Cardiac septum (tissue), 1 donor: ENCODE measurements at places on chromosomes 6 and 20.

- no peak for DNase-seq
Observed at GRCh38 chr6:64081453-64081852, 445.9 kb downstream of the PHF3 start.

DNA sequence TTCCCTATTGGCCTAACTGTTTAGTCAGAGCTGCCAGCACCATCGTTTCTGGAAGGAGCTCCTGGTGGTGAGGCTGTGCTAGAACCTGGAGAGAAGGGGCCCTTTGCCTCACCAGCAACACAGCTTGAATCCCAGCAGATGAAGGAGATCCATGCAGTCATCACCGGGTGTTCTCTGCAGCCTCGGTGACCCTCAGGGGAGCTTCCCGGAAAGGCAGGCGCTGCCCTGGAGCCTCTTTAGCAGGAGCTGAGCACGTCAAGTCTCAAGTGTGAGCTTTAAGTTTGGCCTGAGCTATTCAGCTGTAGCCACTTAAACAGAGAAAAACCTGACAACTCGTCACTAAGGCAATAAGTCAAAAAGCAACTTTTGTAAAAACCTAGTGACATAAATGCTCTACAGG is 181.2 kb upstream of the FOXQ1 start:
- no peak for DNase-seq

GRCh38 chr6:32112431-32112980 is 3.4 kb upstream of the TNXB start:
- DNase-seq = no peak

DNA sequence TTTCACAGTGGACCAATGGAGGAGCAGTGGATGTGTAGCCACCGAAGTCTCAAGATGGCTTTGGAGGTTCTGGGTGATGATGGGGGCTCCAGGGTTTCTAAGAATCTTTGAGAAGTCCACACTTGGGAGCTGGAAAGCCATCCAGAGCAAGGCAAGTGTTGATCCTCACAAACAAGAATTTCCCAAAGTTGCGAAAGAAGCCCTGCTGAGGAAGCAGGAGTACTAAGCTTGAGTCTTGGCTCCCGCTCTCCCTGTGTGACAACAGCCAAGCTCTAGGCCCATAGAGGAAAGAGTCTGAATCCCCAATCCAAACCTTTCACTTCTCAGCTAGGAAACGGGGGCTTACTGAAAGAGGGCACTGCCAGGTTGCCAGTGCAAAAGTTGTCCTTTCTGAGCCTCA is 106.0 kb downstream of the EDN3 start:
- no peak for DNase-seq

DNA sequence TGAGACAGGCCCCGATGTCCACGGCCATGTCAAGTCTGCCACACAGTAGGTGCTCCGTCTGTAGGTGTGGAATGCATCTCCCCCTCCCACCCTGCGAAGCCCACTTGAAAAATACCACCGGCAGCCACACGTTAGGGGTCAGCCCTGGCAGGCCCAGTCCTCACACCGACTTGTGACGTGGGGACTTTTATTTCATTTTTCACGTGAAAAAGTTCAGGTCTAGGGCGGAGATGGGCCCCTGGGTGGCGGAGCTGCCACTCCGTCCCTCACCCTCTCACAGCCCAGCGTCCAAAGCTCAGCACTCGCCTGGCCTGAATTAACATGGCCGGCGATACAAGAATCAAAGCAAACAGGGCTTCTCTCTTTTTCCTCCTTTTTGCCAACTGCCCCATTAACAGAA is 3.8 kb upstream of the TUBB1 start:
- DNase-seq = no peak

GRCh38 chr20:49435639-49436038 is 46.8 kb downstream of the KCNB1 start:
- DNase-seq = no peak

- no peak for DNase-seq
Observed at GRCh38 chr6:96286503-96286902, 235.1 kb upstream of the UFL1 start.

- DNase-seq = peak; percentile 49
Observed at GRCh38 chr20:43969501-43970182, 55.0 kb downstream of the TOX2 start.

DNA sequence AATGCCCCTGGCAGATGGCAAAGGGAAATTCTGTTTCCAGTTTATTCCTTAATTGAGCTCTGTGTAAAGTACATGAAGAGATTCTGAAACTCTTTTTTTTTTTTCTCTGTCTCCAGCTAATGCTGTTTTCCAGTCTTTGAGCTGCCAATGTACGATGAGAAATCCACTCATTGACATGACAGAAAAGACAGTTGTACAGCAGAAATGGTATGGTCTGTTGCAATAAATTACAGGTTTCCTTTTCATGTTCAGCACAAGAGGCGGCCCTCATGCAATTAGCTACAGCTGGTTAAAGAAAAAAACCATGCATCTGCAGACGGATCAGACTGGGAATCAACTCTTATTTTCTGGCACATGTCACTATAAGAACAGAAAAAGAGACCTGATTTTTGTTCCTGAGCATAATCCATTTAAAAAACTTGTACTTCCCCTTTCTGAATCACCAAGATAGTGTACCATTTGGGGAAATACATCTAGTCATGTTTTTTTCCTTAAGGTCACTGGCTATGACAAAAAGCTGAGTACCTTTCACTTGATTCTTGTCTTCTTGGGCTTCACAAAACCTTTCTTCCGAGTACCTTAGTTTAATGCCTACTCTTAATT is 289.8 kb upstream of the PREP start:
- no peak for DNase-seq

DNA sequence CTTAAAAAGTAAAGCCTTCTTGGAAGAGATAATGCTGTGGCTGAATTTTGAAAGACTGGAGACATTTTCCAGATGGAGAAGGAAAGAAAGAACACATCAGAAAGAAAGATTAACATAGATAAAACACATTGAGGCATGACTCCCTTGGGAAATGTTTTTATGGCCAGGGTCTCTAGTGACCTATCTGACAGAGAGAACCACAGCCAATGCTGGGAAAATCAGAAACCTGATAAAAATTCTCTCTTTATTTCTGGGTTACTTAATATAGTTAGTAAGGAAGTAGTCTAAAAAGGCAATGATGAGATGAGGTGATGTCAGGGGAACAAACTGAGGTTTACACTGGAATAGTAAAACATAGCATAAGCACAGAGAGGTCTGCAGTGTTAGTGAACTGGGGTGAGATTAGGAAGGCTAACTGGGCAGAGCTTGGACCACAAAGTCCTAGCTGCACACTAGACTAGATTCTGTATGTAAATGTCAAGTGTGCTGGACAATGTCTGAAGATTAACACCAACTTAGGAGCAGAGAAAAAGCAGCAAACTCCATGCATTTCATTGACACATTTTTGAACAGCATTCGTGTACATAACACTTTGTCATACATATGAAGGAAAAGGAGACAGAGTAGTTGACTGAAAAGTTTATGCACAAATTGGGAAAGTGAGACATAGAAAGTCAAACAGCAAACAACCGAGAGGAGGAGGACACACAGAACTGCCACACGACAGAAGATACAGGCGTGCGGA is 31.0 kb downstream of the ELOVL2 start:
- DNase-seq = no peak

- DNase-seq = peak; percentile 86
Observed at GRCh38 chr6:146913842-146914488, 290.3 kb upstream of the STXBP5 start.

GRCh38 chr6:90370493-90370959 is 73.9 kb upstream of the BACH2 start:
- DNase-seq = no peak

DNA sequence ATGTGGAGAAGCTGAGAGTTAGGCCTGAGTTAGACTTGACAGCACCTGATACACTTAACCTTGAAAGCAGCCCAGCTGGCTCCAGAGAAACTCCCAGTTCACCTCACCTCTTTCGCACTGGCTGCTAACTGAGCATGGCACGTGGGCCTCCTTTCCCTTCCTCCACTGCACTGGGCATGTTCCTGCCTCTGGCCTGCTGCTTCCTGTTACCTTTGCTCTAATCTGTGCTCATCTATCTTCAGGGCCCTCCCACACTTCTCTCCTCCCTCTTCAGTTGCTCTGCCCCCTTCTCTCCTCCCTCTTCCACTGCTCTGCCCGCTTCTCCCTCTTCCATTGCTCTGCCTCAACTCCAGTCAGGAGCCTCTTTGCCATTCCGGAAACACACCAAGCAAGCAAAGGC is 13.7 kb upstream of the UBE2V1 start:
- DNase-seq = no peak

GRCh38 chr6:116072368-116072767 is 11.7 kb upstream of the FRK start:
- DNase-seq = no peak

DNA sequence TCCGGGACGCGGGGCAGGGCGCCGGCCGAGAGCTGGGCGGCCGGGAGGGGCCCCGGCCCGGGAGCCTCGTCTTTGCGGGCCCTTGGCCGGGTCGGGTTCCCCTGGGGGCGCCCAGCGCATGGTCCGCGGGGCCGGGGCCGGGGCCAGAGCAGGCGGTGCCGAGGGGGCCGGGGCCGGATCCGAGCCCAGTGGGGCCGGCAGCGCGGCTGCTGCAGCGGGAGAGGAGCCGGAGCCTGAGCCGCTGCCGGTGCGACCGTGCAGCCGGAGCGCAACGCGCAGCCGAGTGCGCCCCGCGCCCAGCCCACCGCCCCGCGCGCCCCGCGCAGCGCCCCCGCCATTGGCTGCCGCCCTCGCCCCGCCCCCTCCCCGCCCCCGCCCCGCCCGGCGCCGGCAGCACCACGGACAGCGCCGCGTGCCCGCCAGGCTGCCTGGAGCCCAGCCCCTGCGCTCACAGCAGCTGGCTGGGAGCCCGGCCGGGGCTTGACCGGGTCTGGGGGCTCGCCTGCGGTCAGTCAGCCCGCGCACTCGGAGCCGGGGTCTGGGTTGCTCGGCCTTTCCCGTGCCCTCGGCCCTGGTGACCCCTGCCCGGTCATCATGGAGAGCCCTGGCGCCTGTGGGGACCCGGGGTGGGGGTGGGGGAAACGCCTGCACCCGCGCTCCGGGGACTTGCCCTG is at the start of gene HRH3:
Gene HRH3 (minus strand): TSS at position 287 of the 674 bp plus-strand sequence. CDS start 308 bp downstream, outside the sequence.
- no peak for DNase-seq

GRCh38 chr20:47664068-47664437 is 121.2 kb downstream of the SULF2 start:
- no peak for DNase-seq

GRCh38 chr20:17854307-17854903 is 114.2 kb downstream of the SNX5 start:
- DNase-seq = no peak

DNA sequence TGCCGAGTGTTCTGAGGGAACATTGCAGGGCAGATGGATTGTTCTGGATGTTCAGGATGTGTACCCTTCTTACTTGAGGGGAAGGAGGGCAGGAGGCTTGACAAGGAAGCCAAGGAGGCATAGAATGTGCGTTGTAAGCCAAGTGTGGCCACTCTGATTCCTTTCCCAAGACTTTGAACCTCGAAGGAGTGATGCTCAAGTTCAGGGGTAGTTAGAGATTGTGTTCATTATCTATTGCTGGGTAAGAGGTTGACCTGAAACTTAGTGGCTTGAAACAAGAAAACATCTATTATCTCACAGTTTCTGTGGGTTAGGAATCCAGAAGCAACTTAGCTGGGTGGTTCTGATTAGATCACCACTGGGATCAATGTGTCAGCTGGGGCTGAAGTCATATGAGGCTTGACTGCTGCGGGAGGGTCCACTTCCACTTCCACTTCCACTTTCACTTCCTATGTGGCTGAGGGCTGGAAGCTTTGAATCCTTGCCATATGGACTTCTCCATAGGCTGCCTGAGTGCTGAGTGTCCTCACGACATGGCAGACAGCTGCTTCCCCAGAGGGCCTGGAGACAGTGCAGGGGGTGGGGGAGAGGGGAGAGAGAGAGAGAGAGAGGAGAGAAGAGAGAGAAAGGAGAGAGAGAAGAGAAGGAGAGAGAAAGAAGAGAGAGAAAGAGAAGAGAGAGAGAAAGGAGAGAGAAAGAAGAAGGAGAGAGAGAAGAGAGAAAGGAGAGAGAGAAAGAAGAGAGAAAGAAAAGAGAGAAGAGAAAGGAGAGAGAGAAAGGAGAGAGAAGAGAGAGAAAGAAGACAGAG is 6.9 kb upstream of the CD40 start:
- DNase-seq = no peak

DNA sequence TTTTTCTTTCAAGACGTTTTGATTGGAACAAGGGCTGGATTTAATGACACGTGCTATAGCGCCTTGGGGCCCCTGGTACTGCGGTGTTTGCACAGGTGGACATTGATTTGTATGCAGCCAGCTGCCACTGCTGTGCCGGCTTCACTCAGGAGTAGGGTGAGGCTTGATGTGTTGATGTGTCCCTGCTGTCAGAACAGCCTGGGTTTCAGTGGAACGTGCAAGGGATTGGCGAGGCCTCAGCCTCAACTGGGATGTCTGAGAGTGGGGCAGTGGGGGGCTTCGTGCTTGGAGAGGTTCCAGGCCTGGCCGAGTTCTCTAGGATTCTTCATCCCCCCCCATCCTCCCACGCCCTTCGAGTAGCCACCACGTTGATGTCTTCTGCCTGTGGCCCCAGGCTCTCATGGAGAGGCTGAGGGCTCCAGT is 23.0 kb downstream of the PYGB start:
- peak; percentile 70 for DNase-seq

- no peak for DNase-seq
Observed at GRCh38 chr6:113994934-113995342, 24.0 kb upstream of the HDAC2 start.

GRCh38 chr6:127967708-127968107 is 66.8 kb upstream of the THEMIS start:
- no peak for DNase-seq

DNA sequence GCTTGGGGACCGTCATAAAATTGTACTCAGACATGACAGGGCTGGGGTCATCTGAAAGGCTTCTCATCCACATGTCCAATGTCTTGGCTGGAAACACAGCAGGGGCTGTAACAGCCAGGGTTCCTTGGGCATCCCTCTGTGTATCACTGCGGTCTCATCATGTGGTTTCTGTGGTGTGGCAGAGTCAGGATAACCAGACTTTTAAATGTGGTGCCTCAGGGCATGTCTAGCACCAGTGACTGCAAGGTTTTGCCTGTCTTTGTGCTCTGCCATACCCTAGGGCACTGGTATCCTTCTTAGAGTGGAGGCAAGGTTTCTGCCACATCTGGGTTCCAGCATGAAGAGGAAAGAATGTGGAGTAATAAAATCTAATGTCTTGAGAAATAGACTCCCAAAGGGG is 124.2 kb downstream of the PLEKHG1 start:
- no peak for DNase-seq

- no peak for DNase-seq
Observed at GRCh38 chr20:62053465-62054196, 12.1 kb downstream of the TAF4 start.

- no peak for DNase-seq
Observed at GRCh38 chr6:167120583-167120903, 2.4 kb upstream of the CCR6 start.

DNA sequence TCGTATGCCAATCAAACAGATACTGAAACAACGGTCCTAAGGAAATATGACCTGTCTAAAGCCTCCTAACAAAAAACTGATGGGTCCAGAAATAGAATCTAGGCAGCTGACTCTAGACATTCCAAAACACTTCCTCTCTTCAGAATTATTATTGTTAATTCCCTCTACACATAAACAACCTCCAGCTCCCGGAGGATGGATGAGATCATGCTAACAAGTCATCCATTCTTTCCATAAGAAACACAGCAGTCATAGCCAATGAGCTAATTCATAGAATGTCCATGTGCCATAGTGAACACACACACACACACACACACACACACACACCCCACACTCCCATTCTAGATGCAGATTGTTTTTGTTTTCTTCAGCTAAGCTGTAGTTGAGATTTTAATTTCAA is 44.3 kb downstream of the HDGFL1 start:
- no peak for DNase-seq

- no peak for DNase-seq
Observed at GRCh38 chr6:135701426-135701825, 150.1 kb upstream of the PDE7B start.

GRCh38 chr6:111872401-111873177 is 663 bp downstream of the FYN start:
- peak; percentile 77 for DNase-seq

- no peak for DNase-seq
Observed at GRCh38 chr6:71395731-71396409, 107.3 kb downstream of the OGFRL1 start.
